ENCODE measurements at places on chromosomes 16 and 17. TPM values are rescaled to one million over a fixed set of nuclear protein-coding genes. Genes with fewer than 3 reads are reported as not detected.

Gene SRCIN1
- 0.49 TPM for total RNA-seq

Gene GJD3
- total RNA-seq = not detected

Gene PRSS8
- 0.58 TPM for total RNA-seq

Gene MKS1
- total RNA-seq = 22.0 TPM

GRCh38 chr16:52470585-52470984 is 76.4 kb downstream of the TOX3 start:
- no peak for DNase-seq

DNA sequence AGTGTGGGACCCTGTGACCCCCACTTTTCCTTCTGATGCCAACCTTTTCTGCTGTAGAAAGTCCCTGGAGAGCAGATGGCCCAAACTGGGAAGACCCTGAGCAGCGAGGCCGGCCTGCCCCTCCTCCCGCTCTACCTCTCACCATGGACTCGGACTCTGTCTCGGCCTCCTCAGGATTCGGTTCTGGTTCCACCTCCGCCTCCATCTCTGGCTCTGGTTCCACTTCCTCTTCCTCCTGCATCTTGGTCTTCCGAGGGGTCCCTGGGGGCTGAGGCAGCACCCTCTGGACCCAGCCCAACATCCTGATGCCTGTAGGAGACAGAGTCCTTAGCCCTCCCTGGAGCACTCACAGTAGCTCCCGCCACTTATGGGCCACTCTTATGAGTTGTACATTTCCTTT is 3.9 kb downstream of the CNGB1 start:
- no peak for DNase-seq

GRCh38 chr17:55434721-55435120 is 13.1 kb upstream of the MMD start:
- DNase-seq = no peak

- DNase-seq = peak; percentile 26
Observed at GRCh38 chr17:7579834-7580603, 581 bp downstream of the CD68 start.

GRCh38 chr17:48373130-48373830 is 56.7 kb downstream of the SKAP1 start:
- no peak for DNase-seq

DNA sequence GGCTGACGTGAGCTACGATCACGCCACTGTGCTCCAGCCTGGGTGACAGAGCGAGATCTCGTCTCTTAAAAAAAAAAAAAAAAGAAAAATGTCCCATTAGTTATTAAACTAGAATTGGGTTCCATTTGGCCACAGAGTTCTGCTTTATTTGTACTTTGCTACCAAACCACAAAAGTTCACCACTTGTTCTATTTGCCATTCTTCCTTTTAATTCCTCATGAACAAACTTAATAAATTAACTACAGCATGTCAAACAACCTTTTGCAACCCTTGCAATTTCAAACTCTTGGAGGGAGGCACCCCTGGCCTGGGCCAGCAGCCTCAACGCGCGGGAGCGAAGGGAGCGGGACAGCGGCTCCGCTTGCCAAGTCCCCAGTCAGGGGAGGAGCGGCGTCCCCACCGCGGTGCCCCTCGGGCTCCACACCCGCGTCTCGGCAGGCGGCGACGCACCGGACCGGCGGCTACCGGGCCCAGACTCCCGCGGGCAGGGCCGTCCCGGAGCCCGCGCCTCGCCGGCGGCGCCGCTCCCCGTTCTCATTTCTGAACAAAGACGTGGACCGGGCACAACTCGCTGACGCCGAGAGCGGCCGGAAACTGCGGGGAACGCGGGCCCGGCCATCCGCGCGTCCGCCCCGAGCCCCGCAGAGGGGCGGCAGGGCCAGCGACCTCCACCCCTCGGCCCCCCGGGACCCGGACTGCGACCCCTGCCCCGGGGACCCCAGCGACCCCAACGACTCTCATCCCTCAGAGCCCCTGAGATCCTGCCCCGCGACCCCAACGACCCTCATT is 775 bp downstream of the CYTH1 start:
- DNase-seq = no peak
